ENCODE measurements at places on chromosomes 3 and 15. TPM values are rescaled to one million over a fixed set of nuclear protein-coding genes. Genes with fewer than 3 reads are reported as not detected.

Gene SSUH2
- 1.1 TPM for total RNA-seq

Gene HYKK
- 4.0 TPM for total RNA-seq

Gene GHSR
- not detected for total RNA-seq

Gene C2CD4A
- total RNA-seq, result under 0.01 TPM

Gene C3orf52
- 5.7 TPM for total RNA-seq

Gene OR5K3
- not detected for total RNA-seq

DNA sequence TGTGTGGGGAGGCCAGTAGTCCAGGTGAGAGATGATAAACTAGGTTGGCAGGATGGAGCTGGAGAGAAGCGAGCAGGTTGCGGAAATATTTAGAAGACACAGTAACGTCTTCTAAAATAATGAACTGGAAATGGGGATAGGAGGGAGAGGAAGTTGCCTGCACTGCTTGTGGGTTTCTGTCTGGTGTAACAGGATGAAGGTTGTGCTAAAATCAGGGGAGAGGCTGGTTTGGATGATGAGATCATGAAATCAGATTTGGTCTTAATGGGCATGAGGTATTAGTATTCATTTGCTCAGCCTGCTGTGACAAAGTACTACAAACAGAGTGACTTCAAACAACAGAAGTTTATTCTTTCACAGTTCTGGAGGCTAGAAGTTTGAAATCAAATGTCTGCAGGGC lies 32.1 kb upstream of the TNFAIP8L3 start:
- no peaks in the 10 kb centered on the region for H3K36me3 ChIP-seq
- H3K4me3 ChIP-seq, result no peak overlapping the region
- no peaks in the 10 kb centered on the region for H3K27me3 ChIP-seq
- DNase-seq, result no peak
- peaks cover 6% of the 10 kb centered on the region for H3K4me1 ChIP-seq
- H3K27ac ChIP-seq, result no peak overlapping the region

GRCh38 chr15:40427188-40427587 lies 13.6 kb upstream of the BAHD1 start:
- H3K27me3 ChIP-seq, result peaks cover 8% of the 10 kb centered on the region
- no peak for DNase-seq
- no peak overlapping the region for H3K27ac ChIP-seq
- peaks cover 18% of the 10 kb centered on the region for H3K4me1 ChIP-seq

DNA sequence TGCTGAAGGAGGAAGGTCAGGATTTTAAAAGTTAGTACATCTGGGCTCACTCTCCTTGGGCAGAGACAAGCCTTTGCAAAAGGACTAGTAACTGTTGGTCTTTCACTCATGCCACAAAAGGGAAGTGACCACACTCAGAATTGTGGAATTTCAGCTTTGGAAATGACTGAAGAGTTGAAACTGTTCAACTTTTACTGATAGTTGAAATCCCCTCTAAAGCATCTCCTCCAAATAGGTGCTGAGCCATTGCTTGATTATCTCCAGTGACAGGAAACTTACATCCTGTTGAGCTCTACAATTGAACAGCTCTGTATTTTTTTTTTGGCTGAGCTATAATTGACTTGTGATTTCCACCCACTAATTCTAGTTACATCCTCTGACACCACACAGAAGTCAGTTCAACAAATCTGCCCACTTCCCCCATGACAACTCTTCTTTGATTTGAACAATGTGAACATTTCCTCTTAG lies 254.8 kb upstream of the TPRG1 start:
- H3K4me1 ChIP-seq, result peaks cover 3% of the 10 kb centered on the region
- H3K27ac ChIP-seq, result no peak overlapping the region
- DNase-seq, result peak; percentile 35
- no peaks in the 10 kb centered on the region for H3K36me3 ChIP-seq
- no peak overlapping the region for H3K4me3 ChIP-seq

GRCh38 chr15:64237677-64238076 lies 74.9 kb upstream of the PPIB start:
- no peak overlapping the region for H3K27ac ChIP-seq
- H3K4me1 ChIP-seq, result no peaks in the 10 kb centered on the region
- DNase-seq, result no peak

- H3K36me3 ChIP-seq, result no peaks in the 10 kb centered on the region
- H3K4me1 ChIP-seq, result no peaks in the 10 kb centered on the region
- no peak overlapping the region for H3K4me3 ChIP-seq
- no peak overlapping the region for H3K27ac ChIP-seq
- DNase-seq, result peak; percentile 38
These were observed 24.8 kb downstream of the CCR1 start for GRCh38 chr3:46183330-46183729.

GRCh38 chr3:149736175-149736952 lies 15.9 kb downstream of the COMMD2 start:
- no peak overlapping the region for H3K27ac ChIP-seq
- H3K36me3 ChIP-seq, result peaks cover 9% of the 10 kb centered on the region
- no peaks in the 10 kb centered on the region for H3K4me1 ChIP-seq
- DNase-seq, result no peak

DNA sequence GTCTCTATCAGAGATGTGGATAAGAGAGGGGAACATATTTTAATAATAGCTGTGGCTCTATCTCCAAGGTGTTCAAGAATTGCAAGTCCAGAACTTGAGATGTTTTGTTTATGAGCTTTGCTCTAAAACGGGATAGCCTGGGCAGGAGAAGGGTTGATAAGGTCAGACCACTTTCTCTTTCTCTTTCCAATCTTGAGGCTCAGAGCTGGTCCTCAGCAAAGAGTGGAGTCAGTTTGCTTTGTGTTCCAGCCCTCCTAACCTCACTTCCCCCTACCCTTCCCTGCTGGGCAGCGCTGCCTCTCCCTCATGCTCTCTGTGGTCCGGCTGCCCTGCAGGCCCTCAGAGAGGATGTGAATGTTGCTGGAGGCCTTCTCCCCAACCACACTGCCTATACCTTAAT lies 13.8 kb downstream of the KLHL6 start:
- no peaks in the 10 kb centered on the region for H3K27me3 ChIP-seq
- peaks cover 4% of the 10 kb centered on the region for H3K4me1 ChIP-seq
- H3K27ac ChIP-seq, result no peak overlapping the region
- H3K36me3 ChIP-seq, result no peaks in the 10 kb centered on the region
- DNase-seq, result peak; percentile 34

DNA sequence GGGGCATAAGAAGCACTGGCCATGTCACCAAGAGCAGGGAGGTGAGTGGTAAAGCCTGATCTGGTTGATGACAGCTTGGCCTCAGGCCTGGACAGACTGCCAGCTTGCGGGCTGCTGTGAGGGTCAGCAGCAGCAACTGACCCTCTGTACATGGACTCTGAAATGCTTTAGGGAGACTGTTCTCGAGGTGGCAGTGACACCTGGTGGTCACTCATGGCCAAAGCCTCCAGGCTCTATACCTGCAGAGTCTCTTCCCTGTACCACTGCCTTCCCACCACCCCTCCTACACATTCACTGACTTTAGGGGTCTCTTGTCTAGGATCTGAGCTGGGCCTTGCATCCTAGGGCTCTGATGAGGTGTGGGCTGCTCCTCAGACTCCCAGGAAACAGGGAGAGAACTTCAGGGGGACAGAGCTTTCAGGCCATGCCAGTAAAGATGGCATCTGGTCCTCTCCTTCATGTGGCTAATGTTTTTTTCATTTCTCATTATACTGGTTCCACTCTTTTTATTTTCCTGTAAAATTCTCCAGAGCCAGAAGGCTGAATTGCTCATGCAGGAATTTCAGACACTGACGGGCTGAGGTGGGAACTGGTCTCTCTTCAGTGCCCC lies 17.2 kb upstream of the TIMP4 start:
- H3K27ac ChIP-seq, result no peak overlapping the region
- DNase-seq, result peak; percentile 66
- no peak overlapping the region for H3K4me3 ChIP-seq
- no peaks in the 10 kb centered on the region for H3K27me3 ChIP-seq
- H3K36me3 ChIP-seq, result no peaks in the 10 kb centered on the region

GRCh38 chr3:127473244-127474024 lies 117.1 kb downstream of the TPRA1 start:
- no peak for DNase-seq
- no peak overlapping the region for H3K4me3 ChIP-seq
- H3K36me3 ChIP-seq, result no peaks in the 10 kb centered on the region
- peaks cover 14% of the 10 kb centered on the region for H3K27me3 ChIP-seq

DNA sequence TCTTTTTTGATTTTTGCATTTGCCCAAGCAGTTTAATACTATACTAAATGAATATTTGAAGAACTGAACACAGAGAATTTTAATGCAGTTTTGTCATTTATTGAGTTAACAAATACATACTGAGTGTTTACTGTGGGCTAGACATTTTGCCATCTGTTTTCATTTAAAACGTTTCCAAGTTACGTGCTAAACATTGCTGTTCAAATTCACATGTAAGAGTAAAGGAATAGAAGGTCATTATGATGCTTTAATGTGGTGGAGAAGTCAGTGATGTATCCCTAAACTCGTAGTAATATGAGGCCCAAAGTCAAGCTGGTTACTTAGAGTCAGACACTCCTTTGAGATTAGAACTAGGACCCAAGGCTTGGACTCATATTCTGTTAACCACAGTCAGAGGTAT lies 49.4 kb downstream of the CRYBG3 start:
- peak; percentile 74 for DNase-seq
- H3K36me3 ChIP-seq, result peaks cover 11% of the 10 kb centered on the region
- no peak overlapping the region for H3K27ac ChIP-seq
- H3K4me3 ChIP-seq, result no peak overlapping the region
- H3K27me3 ChIP-seq, result no peaks in the 10 kb centered on the region
- H3K4me1 ChIP-seq, result no peaks in the 10 kb centered on the region

- peak; percentile 22 for DNase-seq
- H3K36me3 ChIP-seq, result no peaks in the 10 kb centered on the region
- no peaks in the 10 kb centered on the region for H3K27me3 ChIP-seq
- no peaks in the 10 kb centered on the region for H3K4me1 ChIP-seq
- no peak overlapping the region for H3K27ac ChIP-seq
These were observed 22.0 kb downstream of the RAB27A start for GRCh38 chr15:55267401-55268175.

DNA sequence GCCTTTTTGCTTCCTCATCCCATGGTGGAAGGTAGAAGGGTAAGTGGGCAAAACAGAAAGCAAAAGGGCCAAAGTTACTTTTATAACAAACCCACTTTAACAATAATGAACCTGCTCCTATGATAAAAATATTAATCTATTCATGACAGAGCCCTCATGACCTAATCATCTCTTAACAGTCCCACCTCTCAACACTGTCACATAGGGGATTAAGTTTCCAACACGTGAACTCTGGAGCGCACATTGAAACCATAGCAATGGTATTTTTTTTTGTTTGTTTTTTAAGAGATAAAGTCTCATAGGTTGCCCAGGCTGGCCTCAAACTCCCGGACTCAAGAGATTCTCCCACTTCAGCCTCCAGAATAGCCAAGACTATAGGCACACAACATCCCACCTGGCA lies 30.7 kb downstream of the KATNBL1 start:
- no peaks in the 10 kb centered on the region for H3K27me3 ChIP-seq
- H3K4me3 ChIP-seq, result no peak overlapping the region
- H3K36me3 ChIP-seq, result no peaks in the 10 kb centered on the region
- H3K27ac ChIP-seq, result no peak overlapping the region

GRCh38 chr3:30017901-30018300 lies 588.5 kb upstream of the TGFBR2 start:
- DNase-seq, result no peak
- no peaks in the 10 kb centered on the region for H3K4me1 ChIP-seq
- H3K4me3 ChIP-seq, result no peak overlapping the region
- no peaks in the 10 kb centered on the region for H3K27me3 ChIP-seq
- no peaks in the 10 kb centered on the region for H3K36me3 ChIP-seq

- H3K27me3 ChIP-seq, result peaks cover 5% of the 10 kb centered on the region
- H3K4me1 ChIP-seq, result peaks cover 19% of the 10 kb centered on the region
- H3K36me3 ChIP-seq, result no peaks in the 10 kb centered on the region
These were observed 140.1 kb downstream of the ADAMTS17 start for GRCh38 chr15:100201376-100202280.

GRCh38 chr3:48345946-48346572 lies 12.6 kb upstream of the SPINK8 start:
- H3K36me3 ChIP-seq, result no peaks in the 10 kb centered on the region
- no peak for DNase-seq
- no peak overlapping the region for H3K27ac ChIP-seq
- H3K4me3 ChIP-seq, result no peak overlapping the region

- peaks cover 79% of the 10 kb centered on the region for H3K4me1 ChIP-seq
- H3K27me3 ChIP-seq, result peaks cover 16% of the 10 kb centered on the region
- peak overlapping the region; percentile 86 for H3K27ac ChIP-seq
- H3K36me3 ChIP-seq, result peaks cover 2% of the 10 kb centered on the region
- DNase-seq, result no peak
These were observed 6.1 kb downstream of the IL17RD start for GRCh38 chr3:57158813-57159738.

Measured in muscle of leg (tissue), 16 donors.